Stimulated activated CD4-positive, alpha-beta T cell treated with anti-CD3 and anti-CD28 coated beads, Interleukin-1b, Interleukin-23, amount 100 ng/mL, for 1 hour (primary cell): ENCODE measurements at places on chromosomes 2 and 18.

GRCh38 chr2:200741468-200742202 is 70.1 kb upstream of the BZW1 start:
- no peak for DNase-seq

DNA sequence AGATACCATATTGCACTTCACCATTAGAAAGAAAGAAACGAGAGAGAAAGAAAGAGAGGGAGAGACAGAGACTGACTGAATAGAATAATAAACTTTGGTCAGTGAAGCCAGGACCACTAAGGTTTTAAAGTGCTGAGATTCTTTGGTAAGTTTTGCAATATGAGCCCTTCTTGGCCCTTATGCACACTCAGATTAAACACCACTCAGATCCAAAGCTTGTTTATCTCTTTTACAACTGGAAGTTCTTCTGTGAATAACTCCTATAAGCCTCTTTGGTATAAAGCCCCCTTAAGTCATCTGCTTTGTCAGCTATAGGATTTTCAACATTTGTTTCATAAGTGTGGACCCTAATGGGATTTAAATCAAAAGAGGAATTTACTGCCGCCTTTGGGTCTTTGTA is 40.8 kb downstream of the PID1 start:
- DNase-seq: no peak

GRCh38 chr2:180205621-180206235 is 198.6 kb upstream of the CWC22 start:
- DNase-seq: no peak

- DNase-seq: no peak
Observed at GRCh38 chr2:85445316-85446295, 27.1 kb downstream of the SH2D6 start.

GRCh38 chr2:145715601-145716000 is 1195.7 kb upstream of the ZEB2 start:
- no peak for DNase-seq

DNA sequence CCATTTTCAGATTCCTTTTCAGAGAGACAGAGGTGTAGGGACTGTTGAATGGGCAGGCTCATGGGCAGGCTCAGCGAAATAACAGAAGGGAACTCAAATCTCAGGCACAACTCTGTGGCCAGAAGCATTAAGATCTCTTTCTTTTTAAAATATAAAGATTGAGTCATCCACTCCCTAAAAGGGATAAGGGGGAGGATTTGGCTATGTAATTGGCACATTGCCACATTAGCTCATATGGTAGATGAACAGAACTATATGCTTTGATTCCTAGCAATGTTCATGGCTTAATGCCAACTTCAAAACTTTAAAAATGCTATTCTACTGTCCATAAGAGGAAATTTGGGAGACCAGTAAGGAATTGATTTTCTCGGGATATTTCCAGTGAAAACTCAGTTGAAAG is 53.8 kb upstream of the SLC5A7 start:
- no peak for DNase-seq

- no peak for DNase-seq
Observed at GRCh38 chr2:220241423-220241822, 614.0 kb downstream of the SLC4A3 start.

- DNase-seq: no peak
Observed at GRCh38 chr2:152176113-152176714, 651 bp upstream of the STAM2 start.

DNA sequence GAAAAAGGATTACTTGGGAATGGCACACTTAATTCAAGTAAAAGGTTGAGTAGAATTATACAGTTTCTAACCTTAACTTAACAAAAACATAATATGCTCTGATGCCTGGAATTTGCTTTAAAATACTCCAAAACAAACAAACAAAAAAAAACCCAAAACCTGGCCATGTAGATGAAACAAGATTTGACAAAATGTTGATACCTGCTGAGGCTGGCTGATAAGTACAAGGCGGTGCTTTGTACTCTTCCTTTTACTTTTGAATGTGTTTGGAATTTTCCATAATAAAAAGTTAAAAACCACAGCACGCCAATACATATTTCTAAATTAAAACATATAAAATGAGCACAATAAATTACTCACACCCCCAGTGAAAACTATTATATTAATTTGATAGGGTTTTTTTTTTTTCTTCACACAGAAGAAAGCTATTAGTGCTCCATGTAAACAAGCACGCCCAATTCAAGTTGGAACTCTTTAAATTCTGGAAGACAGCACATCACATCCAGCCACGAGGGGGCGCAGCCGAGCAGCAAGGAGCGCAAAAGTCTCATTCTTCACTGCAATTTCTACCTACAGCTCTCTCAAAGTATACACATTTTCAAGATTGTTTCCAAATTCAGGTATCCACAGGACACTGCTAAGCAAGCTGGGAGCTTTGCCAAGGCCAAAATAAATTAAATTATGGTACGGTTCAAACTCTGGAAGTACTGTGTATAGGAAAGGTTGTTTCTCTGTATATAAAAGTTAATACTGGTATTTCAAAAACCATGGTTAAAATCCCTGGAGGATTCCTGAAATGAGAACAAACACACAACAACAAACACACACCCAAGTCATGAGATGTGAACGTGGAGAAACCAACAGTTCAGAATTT is 7.5 kb downstream of the SERTAD2 start:
- DNase-seq: peak; percentile 93
